ENCODE measurements at places on chromosomes 12 and 14.

DNA sequence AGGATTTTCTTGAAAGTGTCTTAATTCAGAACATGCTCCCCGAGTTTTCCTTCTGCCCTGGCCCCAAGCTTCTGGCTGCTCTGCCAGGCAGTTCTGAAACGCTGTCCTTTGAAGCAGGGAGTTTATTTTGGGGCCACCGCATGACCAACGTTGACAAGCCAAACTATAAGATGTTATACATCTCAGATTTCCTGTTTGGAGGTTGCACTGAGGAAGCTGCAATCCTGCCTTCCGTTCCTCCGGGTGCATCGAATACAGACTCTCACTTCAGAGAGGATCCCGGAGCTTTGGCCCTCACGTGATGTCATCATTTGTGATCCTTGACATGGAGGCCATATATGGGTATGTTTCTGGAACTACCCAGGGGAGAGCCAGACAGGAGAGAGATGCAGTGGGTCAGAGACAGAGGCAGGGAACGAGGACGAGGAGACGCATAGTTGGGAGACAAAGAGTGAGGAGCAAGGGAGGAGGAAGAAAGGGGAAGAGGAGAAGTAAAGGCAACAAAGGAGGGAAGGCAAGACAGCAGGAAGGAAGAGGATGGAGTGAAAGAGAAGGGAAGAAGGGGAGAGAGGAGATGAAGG lies at the start of gene ASB2:
TSS of gene ASB2 (minus strand) at position 94 of the 581 bp plus-strand sequence. CDS start 12,031 bp downstream, outside the sequence.
- no peak for DNase-seq

DNA sequence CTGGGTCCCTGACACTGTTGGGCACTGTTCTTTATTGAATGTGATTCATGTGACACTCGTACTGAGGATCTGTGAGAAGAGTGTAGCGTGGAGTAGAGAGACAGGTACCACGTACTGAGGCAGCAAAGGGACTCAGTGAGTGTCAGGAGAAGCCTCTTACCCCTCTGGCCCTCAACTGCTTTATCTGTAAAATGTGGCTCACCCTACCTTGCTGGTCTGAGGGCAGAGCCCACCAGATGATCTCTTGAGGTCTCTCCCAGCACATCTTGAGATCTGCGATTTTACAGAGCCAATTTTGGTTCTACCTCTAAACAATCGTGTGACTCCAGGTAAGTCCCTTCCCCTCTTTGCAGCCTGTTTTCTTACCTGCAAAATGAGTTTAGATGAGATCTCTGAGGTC lies 3.1 kb downstream of the CEBPE start:
- DNase-seq, result no peak

DNA sequence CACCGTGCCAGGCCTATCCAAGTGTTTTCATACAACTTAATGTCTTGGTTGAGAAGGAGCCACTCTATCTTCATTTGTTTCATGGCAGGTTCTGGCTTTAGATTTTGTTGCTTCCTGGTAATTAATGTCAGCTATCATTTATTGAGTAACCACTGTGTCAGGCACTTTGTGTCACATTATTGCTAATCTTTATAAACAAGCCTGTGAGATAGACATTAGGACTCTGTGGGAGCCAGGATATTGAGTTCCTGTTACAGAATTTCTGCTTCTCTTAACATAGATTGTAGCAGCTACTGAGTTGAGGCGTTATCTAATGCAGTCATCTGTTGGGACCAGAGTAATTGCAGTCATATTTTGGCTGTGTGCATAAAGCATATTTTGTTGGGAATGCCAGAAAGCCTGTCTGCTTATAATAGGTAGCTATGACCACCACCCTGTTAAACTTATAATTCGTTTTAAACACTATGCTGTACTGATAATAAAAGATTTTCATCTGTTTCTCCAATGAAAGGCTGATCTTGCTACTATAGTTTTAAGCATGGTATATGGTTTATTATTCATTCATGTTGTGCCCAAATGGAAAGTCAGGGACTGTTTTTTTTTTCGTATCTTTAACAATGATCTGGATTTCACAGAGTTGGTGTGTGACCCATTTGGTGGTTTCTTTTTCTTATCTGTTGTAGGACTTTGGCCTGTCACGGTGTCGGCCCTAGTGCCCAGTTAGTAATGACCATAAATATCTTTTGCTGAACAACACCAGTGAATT lies 432.6 kb downstream of the PCNX1 start:
- DNase-seq, result no peak

GRCh38 chr12:120367233-120367923 lies 1.6 kb downstream of the MSI1 start:
- no peak for DNase-seq

GRCh38 chr12:73274976-73275375 lies 1002.8 kb downstream of the TRHDE start:
- DNase-seq, result no peak

DNA sequence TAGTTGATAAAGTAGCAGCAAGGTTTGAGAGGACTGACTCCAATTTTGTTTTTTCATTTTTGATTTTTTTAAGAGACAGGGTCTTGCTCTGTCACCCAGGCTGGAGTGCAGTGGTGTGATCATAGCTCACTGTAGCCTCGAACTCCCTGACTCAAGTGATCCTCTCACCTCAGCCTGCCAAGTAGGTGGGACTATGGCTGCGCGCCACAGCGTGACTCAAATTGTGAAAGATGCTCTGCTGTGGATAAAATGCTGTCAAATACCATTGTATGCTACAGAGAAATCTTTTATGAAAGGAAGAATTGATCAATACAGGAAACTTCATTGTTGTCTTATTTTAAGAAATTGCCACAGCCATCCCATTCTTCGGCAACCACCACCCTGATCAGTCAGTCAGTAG lies 48.3 kb downstream of the SCN8A start:
- no peak for DNase-seq

DNA sequence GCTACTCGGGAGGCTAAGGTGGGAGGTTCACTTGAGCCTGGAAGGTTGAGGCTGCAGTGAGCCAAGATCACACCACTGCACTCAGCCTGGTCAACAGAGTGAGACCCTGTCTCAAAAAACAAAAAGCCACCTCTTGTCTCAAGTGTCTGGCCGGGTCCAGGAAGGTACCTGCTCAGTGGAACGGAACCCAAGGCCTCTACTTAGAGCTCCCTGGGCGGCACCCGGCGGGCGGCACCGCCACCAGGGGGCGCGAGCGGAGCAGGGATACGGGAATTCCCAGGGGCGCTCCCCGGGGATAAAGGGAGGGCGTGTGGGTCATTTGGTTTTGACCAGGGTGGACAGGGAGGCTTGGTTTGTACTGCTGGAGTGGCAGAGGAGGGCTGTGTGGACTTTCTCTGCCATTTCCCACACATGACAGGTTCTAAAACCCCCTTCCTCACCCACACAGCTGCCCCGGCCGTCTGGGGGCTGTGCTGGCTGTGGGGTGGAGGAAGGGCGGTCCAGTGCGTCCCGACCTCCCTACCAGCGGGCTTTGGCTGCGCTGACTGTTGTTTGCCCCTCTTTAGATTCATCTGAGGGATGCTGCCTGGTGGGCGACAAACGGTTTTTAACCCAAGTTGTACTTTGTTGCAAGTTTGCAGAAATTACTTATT lies 91.4 kb downstream of the SETD3 start:
- DNase-seq, result no peak

GRCh38 chr14:93161411-93161940 lies 23.2 kb downstream of the MOAP1 start:
- DNase-seq, result no peak

DNA sequence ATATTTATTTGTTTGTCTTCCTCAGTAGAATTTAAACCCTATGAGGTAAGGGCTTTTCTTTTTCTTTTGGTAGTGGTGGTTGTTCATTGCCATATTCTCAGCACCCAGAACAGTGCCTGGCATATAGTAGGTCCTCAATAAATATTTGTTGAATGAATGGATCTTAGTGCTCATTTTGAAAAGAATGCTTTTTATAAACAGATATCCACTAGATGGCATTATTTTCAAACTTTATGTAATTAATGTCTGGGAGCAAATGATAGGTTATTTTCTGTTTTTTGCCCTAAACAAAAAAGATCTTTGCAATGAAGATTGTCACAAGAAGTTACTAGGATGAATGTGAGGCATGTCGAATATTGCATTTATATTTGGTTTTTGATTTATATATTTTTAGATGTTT lies 64.1 kb downstream of the RAD51B start:
- DNase-seq, result no peak

- DNase-seq, result no peak
Observed at GRCh38 chr12:111437816-111438454, 32.2 kb downstream of the SH2B3 start.

GRCh38 chr14:84622357-84622756 lies 907.6 kb upstream of the FLRT2 start:
- DNase-seq, result no peak

DNA sequence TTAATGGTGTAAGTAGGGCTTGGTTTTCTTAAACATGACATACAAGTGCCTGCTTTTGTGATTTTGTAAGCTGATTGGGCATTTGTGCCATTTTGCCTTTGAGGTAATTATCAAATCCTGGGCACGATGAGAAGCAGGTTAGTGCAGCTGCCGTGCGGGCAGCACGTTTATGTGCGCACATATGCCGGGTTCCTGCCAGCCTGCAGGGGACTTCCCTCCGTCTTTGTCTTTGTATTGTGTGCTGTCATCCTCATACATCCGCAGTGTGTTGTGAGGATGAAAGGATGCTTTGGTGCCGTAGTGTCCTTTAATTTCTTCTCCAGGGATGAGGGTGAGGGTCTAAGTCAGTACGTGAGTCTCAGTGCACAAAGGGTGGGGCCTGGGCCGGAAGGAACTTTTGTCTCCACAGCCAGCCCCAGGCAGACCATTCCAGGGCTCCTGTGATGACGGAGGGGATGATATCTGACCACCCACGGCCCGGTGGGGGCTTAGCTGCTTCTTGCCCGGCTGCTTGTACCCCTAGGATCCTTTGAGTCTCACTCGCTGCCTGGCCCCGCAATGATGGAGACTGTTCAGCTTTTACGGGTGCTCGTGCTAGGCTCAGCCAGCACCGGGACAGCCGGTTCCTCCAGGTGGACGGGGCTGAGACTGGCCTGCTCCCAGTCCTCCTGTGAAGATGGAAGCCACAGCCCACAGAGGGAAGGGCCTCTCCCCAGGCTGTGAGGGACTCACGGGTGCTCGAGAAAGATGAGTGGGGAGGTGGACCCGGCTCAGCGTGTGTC lies 54.6 kb downstream of the ADGRD1 start:
- DNase-seq, result no peak

- no peak for DNase-seq
Observed at GRCh38 chr14:79098324-79098723, 928.2 kb downstream of the NRXN3 start.

DNA sequence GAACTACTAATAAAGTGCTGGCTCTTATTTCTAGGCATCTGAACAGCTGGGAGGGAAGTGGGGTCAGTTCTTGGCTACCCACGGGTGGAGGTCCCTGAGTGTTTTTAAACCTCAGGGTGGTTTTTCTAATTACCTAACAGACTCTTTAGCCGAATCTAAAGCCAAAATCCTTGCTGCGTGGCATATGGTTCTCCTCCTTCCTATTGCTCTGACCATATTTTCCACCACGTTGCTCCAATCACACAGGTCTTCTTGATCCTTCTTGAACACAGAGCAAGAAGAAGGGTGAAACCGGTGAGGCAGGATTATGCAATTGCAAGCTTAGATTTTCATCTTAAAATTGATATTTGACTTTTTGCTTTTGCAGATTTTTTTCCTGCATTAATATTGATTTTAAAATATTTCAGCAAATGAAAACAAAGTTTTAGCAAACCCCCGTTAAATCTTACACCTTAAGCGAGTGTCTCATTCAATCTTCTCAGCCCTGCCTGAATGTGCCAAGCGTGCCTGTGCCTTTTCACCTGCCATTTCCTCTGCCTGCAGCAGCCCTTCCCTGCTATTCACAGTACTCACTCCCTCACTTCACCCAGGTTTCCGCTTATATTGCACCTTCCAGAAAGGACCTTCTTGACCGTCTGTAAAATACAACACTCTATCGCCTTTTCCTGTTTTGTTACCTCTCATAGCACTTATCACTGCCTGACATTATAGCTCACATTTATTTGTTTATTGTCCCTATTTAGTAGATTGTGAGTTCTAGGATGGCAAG lies 506.0 kb downstream of the DIO2 start:
- DNase-seq, result no peak

GRCh38 chr14:94679106-94679810 lies 67.1 kb downstream of the SERPINA3 start:
- DNase-seq, result no peak

- peak; percentile 78 for DNase-seq
Observed at GRCh38 chr14:104657101-104657524, 32.3 kb upstream of the INF2 start.

DNA sequence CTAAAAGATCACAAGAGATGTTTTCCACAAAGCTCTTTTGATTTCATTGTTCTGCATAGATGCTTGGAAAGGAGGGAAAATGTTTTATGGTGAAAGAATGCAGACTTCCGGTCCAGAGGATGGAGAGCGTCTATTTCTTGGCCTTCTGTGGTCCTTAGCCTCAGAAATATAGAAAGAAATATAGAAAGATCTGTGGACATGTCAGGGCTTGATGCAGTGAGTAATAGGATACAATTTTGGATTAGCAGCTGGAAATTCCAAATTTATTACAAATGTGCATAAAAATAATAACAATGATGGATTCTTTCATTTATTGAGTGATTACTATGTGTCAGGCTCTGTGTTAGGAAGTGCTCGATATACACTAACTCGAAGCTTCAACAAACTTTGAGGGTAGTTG lies 20.2 kb downstream of the AKAP6 start:
- no peak for DNase-seq

DNA sequence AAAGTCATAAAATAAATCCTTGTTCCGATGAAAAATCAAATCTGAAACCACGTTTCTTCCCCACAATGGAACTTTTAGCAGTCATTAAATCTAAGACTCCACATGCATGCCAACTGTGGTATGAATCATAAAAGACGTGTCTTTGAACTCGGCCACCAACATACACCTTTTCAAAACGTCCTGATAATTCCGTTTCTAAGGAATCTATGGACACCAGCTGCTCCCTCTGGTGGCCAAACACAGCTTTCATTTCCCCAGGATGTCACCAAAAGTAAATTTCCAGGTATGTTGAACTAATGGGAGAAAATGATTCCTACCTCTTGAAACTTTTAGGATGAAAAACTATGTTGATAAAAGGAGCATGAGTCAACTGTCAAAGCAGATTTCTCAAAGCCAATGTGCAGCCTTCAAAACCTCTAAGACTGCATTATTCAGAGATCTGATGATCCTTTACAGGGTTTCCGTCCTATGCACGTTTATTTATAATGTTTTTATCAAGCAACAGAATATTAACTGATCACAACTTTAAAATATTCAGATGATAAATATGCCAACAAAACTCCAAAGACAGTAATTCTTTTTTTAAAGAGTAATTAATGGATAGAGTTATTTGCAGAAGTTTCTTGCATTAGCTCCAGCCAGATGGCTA lies 96.2 kb downstream of the CIT start:
- DNase-seq, result no peak

- DNase-seq, result no peak
Observed at GRCh38 chr12:49352351-49352750, 5.7 kb downstream of the DNAJC22 start.

- no peak for DNase-seq
Observed at GRCh38 chr12:28025821-28026505, 53.4 kb upstream of the PTHLH start.

- peak; percentile 61 for DNase-seq
Observed at GRCh38 chr14:100654814-100655740, 67.9 kb upstream of the BEGAIN start.

DNA sequence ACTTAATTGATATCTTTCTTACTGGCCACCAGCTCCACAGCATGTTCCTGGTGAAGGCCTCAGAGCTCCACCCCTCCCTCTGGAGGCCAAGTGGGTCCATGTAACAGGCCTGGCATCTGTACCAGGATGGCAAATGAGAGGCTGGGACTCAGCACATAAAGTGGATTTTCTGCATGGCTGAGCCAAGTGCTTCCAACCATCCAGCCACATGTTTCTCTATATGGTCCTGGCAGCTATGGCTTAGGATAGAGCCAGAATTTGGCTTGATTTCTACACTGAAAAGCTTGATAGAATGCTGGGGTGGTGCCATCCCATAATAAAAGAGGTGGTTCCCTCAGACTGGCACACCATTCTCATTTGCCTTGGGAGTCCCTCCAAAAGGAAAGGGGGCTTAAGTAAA lies 94.1 kb downstream of the PAX9 start:
- DNase-seq, result no peak
